ENCODE measurements at places on chromosomes 12 and 14. TPM values are rescaled to one million over a fixed set of nuclear protein-coding genes. Genes with fewer than 3 reads are reported as not detected.
A peak's percentile ranks its signal among the peaks of the same experiment; 100 is the strongest.

GRCh38 chr12:127526925-127527324, 740.0 kb upstream of the TMEM132C start:
- no peak for DNase-seq

Gene RAD9B
- 1.6 TPM for total RNA-seq

- peak; percentile 25 for DNase-seq
Measured at GRCh38 chr12:55703901-55704761, 3.6 kb downstream of the ITGA7 start.

- peak; percentile 69 for DNase-seq
Measured at GRCh38 chr12:53381731-53382630, 2.0 kb downstream of the SP1 start.

DNA sequence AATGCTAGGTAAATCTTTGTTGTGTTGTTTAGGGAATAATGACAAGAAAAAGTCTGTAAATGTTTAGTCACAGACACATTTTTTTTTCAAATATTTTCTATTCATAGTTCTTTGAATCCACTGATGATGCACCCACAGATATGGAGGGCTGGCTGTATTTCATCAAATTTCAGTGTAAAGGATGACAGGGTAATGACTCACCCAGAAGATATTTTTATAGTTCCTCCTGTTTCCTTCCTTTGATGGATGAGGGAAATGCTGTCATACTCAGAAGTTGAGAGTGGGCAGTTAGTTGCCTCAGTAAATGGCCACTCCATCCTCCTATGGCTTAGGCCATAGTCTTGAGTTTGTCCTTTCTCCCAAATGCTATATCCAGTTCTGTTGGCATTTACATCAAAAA, 76.9 kb upstream of the REP15 start:
- DNase-seq = no peak

Data from mucosa of descending colon (tissue), 3 donors.